Activated CD4-positive, CD25-positive, alpha-beta regulatory T cell treated with anti-CD3 and anti-CD28 coated beads, Interleukin-2, amount 50 U/mL, for 24 hours (primary cell): ENCODE measurements at places on chromosomes 5 and 9.

- ATAC-seq = no peak
These were observed 46.0 kb downstream of the SMC5 start for GRCh38 chr9:70304810-70305209.

DNA sequence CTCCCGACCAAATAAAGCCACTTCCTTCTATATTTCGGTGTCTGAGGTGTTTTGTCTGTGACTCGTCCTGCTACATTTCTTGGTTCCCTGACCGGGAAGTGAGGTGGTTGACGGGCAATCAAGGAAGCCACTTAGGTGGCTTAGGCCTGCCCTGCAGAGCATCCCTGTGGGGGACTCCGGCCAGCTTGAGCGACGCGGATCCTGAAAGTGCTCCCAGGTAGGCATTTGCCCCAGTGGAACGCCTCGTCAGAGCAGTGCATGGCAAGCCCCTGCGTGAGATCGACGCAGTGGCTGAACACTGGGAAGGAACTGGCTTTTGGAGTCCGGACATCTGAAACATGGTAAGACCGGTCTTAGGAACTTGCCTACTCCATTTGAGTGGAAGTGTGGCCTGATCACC lies 157.2 kb upstream of the COX7C start:
- no peak for ATAC-seq

- no peak for ATAC-seq
These were observed 159.1 kb downstream of the CCDC171 start for GRCh38 chr9:15711931-15712330.

GRCh38 chr9:117992006-117992405 lies 287.8 kb downstream of the TLR4 start:
- no peak for ATAC-seq

DNA sequence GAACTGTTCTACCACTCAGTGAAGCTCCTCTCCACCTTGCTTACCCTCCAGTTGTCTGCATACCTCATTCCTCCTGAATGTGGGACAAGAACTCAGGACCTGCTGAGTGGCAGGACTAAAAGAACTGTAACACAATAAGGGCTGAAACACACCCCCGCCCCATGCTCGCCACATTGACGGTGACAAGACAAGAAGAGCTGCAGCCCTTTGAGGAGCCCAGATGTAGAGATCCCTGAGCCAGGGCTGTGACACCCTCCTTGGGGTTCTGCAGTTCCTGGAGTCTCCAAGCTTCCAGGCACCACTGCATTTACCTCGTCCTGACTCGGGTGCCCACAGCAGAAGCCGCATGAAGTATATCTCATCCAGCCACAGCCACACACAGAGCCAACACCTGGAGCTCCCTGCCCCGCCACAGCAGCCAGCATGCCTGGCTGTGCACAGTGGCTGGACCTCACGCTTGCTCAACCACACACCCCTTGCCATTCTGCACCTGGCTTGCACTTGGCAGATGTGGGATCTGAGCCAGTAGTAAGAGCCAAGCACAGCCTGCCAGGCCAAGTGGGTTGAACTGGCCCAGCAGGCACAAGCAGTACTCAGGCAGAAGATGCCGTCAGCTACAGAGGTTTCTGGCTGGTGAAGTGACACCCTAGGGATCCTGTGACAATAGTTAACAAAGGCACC lies 166.1 kb downstream of the RNF180 start:
- no peak for ATAC-seq

- no peak for ATAC-seq
These were observed 144.7 kb downstream of the TRPM6 start for GRCh38 chr9:74742792-74743730.

- no peak for ATAC-seq
These were observed 62.9 kb downstream of the TMEM232 start for GRCh38 chr5:110663525-110663924.

DNA sequence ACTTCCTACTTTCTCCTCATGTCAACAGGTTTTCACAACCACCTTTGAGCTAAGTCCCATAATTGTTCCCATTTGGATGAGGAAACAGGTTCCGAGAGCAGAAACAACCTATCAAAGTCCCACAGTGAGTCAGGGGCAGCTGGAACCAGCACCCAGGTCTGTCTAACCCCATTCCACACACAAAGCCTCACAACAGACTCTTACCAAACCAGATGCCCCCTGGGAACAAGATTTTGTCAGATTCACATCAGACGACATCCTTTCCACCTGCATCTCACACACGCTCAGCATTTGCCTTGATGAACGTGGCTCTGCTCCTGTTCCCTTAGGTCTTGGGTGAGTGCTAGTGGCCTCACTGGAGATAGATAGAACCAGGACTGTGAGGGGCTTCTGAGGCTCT lies 17.0 kb downstream of the SWI5 start:
- ATAC-seq = no peak

- no peak for ATAC-seq
These were observed 2.8 kb upstream of the HSDL2 start for GRCh38 chr9:112377087-112377486.

DNA sequence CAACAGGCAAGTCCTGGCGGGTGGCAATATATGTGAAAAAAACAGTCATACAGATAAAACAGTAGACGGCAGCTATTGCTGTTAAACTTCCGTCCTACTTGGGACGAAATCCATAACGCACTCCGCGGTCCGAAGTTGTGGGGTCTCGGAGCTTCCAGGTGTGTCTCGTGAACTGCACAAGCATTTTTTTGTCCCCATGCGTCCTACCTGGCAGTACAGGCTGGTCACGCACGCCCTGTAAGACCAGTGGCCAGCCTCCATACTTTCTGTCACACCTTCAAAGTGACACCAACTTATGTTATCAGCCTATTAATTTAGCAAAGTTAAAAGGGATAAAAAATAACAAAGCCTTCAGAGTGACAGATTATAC lies 51.3 kb downstream of the TGFBI start:
- no peak for ATAC-seq

DNA sequence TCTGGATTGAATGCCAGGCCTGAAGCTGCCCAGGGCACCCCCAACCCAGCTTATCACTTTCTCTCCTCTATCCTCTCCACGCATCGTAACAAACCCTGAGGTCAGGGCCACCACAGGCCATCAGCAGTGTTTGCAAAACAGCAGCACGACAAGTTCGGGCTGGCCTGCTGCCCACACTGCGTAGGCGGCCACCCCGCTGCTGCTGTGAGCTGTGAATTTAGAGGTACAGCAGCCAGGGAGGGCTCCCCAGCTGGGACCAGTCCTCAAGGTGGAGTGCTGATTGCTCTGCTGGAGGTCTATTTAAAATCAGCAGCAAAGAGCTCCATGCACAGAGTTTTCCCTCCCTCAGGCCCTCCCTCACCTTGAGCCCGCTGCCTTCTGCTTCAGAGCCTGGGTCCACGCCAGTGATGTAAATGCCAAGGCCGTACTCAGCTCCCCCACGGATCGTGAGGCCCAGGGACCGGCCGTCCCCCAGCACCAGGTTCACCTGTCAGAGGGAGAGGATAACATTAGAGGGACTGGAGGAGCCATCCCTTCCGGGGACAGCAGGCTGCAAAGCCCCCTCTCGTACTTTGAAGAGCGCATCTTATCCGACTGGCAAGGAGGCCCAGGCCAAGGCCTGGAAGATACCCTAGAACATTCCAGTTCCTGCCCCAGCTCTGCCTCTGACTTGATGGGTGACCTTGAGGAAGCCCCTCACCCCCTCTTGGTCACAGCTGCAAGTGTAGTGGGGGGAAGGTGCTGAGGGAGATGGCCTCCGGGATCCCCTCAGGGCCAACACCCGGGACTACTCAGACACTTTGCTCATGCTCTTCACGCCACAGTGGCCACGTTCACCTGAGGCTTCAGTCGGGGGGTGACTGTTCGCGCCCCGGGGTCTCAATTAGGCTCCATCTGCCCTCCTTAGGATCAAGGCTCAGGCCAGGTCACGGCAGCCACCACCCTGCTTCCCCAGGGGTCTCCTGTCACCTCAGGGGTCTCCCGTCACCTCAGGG lies 39.1 kb downstream of the WHRN start:
- ATAC-seq = no peak

DNA sequence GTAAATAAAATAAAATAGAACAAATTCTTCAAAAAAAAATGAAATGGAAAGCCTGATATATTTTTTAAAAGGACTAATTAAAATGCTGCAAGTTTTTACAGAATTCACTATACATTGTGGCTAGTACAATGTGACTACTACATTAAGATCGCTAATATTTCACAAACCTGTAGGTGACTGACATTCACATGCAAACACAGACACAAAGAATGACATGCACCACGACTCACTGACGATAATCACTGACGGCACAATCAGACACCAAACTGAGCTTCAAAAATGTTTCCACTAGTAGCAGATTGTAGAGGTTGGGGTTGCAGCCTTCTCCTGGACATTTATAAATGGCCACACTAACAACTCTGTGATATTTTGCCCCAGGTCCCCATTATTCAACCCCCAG lies 637.7 kb upstream of the DMAC1 start:
- ATAC-seq = no peak

- no peak for ATAC-seq
These were observed 330.1 kb downstream of the ENC1 start for GRCh38 chr5:74310386-74310785.

GRCh38 chr5:129120158-129120581 lies 25.6 kb downstream of the ISOC1 start:
- peak; percentile 35 for ATAC-seq

- ATAC-seq = no peak
These were observed 6.3 kb upstream of the ASS1 start for GRCh38 chr9:130438382-130438981.

GRCh38 chr9:8871796-8872445 lies 1072.3 kb upstream of the DMAC1 start:
- no peak for ATAC-seq

- ATAC-seq = no peak
These were observed 26.1 kb upstream of the FCN1 start for GRCh38 chr9:134943836-134944235.

DNA sequence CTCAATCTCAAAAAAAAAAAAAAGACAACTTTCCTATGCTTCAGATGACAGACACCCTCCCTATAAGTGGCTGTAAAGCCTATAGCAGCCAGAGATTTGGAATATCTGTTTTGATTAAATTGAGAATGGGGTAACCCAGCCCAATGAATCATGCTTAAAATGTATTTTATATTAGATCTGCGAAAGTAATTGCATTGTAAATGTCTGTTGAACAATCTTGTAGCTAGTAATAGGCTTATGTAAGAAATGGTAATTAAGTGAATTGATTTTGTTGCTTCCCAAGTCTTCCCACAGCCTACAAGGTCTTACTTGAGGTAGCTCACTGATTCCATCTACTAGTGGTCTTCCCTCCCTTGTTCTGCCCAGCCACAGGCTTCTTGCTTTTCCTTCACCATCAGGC lies 590.7 kb downstream of the ACTL7B start:
- ATAC-seq = no peak

DNA sequence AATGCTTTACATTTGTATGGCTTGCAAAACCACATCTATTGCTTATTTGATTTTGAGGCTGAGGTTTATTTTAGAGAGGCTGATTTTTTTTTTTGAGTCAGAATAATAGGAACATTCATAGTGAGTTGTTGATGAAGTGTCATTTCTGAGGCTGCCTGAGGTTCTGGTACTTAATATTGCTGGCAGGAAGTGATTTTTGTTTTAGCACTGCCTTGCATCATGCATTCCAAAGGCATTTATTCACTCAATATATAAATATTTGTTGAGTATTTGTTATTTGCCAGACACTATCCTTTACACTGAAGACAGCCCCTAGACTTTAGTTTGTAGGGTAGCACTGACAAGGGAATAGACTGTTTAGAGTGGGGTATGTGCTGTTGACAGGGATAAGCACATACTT lies 2.7 kb downstream of the RNF20 start:
- no peak for ATAC-seq

DNA sequence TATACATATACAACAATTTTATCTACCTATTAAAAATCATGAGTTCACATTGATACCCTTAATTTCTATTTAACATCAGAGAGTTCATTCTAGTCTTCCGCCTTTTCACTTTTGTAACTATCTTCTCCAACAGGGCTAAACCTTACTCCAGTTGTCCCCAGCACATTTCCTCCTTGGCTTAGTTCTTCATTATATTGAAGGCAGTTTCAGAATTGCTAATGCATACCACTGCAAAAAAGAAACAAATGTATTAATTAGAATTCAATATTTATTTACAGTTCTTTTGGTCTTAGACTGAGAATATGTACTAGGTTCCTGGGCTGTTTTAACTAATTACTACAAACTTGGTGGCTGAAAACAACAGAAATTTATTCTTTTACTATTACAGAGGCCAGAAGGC lies 132.5 kb downstream of the WDR70 start:
- ATAC-seq = no peak

GRCh38 chr5:100667161-100667630 lies 132.0 kb downstream of the FAM174A start:
- ATAC-seq = peak; percentile 64

- no peak for ATAC-seq
These were observed 283.9 kb downstream of the PBX3 start for GRCh38 chr9:126031116-126031515.

DNA sequence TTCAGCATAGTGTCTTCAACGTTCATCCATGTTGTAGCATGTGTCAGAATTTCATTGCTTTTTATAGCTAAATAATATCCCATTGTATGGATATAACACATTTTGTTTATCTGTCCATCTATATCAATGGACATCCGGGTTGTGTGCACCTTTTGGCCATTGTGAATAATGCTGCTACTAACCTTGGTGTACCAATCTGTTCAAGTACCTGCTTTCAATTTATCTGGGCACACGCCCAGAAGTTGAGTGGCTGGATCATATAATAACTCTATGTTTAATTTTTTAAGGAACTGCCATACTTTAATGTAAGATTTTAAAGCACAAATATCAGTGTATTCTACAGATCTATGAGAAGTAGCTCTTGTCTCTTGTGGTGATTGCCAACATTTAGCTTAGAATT lies 43.5 kb downstream of the SCAI start:
- ATAC-seq = no peak

DNA sequence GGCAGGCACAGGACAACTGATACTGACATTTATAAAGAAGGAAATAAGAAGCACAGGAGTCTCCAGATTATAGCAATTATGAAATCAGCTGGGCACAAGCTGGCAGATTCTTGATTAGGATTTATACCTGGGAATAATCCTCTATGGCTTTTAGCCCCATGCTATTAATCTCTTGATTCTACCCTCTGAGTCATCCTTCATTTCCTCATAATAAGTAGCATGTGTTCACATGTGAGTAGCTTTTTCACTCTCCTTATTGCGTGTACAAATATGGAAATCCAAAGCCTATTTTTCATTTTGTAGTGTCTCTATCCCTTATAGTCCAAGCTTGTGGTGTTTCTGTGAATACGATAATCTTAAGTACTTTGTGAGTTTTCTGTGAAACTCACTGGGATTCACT lies 185.0 kb upstream of the PRLR start:
- ATAC-seq = no peak

GRCh38 chr9:134812343-134812673 lies 68.3 kb upstream of the FCN2 start:
- ATAC-seq = no peak

DNA sequence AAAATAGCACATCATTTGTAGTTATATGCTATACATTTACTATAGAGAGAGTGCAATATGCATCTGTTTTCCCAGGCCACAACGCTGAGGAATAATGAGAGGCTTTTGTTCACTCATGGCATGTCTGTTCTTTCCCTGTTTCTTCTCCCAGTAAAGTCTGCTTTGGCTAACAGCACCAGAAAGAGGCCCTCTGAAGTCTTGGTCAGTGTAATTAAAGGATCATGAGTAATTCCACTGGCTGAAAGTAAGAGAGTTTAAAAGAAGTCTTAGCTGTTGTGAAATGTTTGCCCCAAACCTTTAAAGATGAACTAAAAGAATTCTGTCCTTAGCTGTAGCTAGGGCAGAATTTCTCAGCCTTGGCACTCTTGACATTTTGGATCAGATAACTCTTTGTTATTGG lies 228.8 kb downstream of the TLE4 start:
- no peak for ATAC-seq
